Osteoblast (primary cell): ENCODE measurements at places on chromosomes 2 and 18. TPM values are rescaled to one million over a fixed set of nuclear protein-coding genes. Genes with fewer than 3 reads are reported as not detected.

- no peak for DNase-seq
Observed at GRCh38 chr18:72181241-72181764, 362.8 kb downstream of the CBLN2 start.

DNA sequence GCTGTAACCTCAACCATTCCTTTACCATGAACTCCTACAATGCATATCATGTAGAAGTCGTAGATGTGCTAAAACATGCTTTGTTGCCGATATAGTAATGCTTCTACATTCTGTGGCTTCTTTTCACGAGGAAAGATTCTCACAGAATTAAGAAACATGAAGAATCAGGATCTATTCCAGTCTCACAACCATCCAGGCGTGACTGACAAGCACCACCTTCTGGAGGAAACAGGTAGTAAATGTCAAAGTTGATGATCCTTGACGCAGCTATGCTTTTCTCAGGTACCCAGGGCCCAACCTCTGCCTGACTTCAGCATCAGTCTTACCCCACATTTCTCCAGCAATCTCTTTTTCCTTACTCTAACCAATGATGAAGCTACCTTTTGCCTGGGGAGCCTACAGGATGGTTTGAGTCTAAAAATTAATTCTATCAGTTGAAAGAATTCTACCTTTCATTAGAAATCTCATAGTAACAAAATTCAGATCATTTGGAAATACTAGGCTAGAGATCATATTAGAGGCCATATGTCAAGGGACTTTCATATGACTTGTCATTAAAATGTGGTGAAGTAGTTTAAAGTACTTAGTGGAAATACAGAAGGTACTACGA, 123.3 kb upstream of the RND3 start:
- peak; percentile 37 for DNase-seq

- no peak for DNase-seq
Observed at GRCh38 chr2:119681203-119681867, 2.3 kb downstream of the TMEM177 start.

GRCh38 chr18:58216071-58216481, 172.1 kb downstream of the NEDD4L start:
- no peak for DNase-seq

GRCh38 chr2:153589586-153589985, 111.0 kb upstream of the RPRM start:
- no peak for DNase-seq

Gene IL18RAP
- total RNA-seq = not detected in 2 replicates

Gene TMEM178A
- 0.29 and 0.72 TPM in 2 replicates for total RNA-seq

Gene C2orf66
- under 0.01 and 0.36 TPM in 2 replicates for total RNA-seq

Gene CREG2
- 0.29 and 0.36 TPM in 2 replicates for total RNA-seq

Gene RUFY4
- total RNA-seq = not detected in 2 replicates

Gene BIRC6
- total RNA-seq = 144 and 146 TPM in 2 replicates
